ENCODE measurements at places on chromosomes 13 and 19.

- no peak for DNase-seq
Observed at GRCh38 chr19:5155586-5156210, 184.9 kb downstream of the PTPRS start.

GRCh38 chr19:18293642-18294466 is 12.4 kb upstream of the JUND start:
- DNase-seq: no peak

- no peak for DNase-seq
Observed at GRCh38 chr19:46076031-46076880, 35.5 kb upstream of the IGFL4 start.

DNA sequence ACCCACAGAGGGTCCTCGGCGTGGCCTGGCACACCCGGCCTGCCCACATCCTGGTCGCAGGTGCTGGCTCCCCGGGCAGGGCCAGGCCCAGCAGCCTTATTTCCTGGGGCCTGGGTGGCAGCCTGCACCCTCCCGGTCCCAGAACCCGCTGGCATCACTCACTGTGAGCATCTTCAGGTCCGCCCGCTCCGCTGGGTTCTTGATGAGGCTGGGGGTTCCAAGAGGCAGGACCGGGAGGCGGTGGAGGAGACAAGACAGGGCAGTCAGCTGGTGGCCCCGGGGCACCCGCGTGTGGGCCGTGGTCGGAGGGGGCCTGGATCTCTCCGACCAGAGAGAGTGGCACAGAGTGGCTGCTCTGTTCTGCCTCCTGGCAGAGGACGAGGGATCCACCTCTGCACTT is 27.6 kb upstream of the ZBTB7A start:
- DNase-seq: no peak

- no peak for DNase-seq
Observed at GRCh38 chr19:48496959-48497727, 14.5 kb downstream of the LMTK3 start.

DNA sequence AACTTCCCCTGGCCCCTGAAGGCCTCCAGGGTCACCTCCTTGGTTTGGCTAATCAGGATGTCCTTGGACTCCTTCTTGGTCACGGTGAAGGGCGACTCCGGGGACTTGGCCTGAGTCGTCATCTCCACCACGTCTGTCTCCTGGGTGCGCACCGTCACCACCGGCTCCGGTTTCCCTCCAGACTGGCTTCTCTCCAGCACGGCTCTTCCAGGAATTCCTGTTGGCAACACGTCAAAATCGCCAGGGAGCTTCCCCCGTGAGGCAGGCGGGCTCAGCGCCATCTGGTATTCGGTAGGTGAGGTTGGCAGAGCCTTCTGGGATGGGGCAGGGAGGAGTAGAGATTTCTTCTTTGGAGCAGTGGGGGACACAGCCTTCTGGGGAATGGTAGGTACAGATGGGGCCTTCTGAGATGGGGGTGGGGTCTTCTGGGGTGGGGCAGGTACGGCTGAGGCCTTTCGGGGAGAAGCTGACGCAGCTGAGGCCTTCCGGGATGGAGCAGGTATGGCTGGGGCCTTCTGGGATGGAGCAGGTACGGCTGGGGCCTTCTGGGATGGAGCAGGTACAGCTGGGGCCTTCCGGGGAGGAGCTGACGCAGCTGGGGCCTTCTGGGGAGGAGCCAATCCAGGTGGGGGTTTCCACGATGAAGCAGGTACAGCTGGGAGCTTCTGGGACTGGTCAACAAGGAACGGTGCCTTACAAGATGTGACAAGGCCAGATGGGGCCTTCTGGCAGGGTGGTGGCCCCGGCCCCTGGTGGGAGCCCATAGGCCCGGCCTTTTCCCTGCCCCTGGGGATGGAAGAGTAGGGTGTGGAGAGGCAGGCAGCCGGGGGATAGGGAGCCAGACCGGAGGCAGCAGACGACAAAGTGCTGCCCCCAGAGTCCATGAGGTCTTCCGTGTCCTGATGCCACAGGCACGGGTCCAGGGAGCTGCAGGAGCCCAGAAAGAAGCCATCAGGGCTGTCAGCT is 3.8 kb downstream of the GARIN5B start:
- DNase-seq: no peak

- DNase-seq: no peak
Observed at GRCh38 chr19:38562096-38562495, 55.7 kb downstream of the MAP4K1 start.

DNA sequence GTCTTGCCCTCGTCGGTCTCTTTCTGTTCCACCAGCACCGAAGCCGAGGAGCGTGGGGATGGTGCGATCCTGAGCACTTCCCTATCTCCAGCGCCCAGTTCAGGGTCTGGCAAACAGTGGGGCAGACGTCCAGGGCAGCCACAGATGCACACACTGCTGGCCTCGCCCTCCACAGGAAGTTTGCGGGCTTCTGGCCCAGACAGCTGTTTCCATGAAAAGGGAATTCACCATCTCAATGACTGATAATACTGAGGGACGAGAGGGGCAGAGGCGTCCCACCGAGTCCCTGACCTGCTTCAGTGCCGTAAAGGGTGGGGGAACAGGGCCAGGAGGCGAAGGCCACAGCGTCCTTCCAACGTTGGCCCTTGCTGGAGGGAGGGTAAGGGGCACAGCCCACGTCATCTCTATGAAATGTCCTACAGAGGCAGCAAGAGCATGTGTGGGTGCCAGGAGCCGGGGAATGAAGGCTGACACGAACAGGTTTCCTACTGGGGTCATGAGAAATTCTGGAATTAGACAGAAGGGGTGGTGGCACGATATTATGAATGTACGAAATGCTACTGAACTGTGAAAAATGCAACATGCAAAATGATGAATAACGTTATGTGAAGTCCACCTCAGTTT is 19.5 kb downstream of the SHC2 start:
- DNase-seq: no peak

DNA sequence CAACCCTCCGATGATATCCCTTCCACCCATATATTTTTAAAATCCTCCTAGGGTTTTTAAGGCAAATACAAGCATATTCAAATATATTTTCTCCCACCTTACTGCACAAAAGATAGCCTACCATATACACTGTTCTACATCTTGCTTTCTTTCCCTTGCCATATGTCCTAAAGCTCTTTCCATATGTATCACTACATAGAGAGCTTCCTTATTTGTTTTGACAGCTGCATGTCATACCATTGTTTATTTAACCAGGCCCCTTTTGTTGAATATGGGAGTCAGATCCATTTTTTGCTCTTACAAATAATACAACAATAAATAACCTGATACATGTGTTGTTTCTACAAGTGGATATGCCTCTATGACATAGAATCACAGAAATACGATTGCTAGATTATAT is 32.8 kb upstream of the WDFY2 start:
- no peak for DNase-seq

GRCh38 chr19:31315652-31316051 is 33.6 kb downstream of the TSHZ3 start:
- no peak for DNase-seq

GRCh38 chr19:55867101-55867500 is 30.8 kb downstream of the NLRP4 start:
- DNase-seq: no peak

DNA sequence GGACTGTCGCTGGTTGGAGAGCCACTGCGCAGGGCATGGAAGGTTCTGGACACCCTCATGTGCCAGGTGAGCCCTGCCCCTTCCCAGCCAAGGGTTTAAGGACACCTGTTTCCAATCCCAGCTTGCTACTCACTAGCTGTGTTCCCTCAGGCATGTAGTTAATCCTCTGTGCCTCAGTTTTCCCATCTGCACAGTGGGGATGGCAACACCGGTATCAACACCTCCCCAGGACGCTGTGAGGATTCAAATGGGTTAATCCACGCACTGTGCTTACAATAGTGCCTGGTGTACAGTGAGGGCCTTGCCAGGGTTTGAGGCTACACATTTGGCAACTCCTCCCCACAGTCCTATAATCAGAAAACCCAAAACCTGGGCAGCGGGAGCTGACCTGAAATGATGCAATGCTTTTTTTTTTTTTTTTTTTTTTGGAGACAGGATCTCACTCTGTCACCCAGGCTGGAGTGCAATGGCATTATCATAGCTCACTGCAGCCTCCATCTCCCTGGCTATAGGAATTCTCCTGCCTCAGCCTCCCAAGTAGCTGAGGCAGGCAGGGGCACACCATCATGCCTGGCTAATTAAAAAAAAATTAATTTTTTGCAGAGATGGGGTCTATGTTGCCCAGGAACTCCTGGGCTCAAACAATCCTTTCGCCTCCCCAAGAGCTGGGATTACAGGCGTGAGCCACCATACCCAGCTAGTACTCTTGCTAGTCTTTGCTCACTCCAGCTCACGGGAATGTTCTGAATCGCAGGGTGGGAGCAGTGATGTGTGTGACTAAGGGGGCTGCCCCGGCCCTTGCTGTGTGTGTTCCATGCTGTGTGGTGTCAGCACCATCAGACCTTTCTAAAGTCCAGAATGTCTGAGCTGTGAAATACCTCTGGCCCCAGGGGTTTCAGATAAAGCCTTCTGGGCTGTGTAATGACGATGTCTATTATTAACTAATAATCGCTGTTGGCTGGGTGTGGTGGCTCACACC is 2.3 kb downstream of the ACP4 start:
- DNase-seq: no peak

DNA sequence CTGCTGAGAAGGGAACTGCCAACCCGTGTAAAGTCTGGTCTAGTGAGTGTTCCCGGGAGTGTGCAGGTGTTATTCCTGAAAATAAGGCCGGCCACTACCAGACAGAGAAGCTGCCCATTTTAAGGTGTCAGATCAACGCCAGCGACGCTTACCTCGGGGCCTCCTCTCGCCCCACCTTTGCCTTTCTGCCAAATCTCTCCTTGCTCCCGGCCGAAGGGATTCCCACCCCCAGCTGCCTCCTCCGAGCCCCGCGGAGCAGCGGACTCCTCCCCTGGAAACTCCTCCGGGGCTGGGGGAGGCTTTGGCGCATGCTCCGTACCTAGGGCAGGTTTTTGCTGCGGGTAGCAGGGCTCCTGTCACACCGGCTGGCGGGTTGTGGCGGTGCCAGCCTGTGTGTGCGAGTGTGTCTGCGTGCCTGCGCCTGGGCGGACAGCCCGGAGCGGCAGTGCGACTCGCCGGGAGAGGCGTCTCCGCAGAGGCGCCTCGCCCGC is at the start of gene HS6ST3:
TSS of gene HS6ST3 (plus strand) at position 359 of the 491 bp plus-strand sequence.
- DNase-seq: no peak

GRCh38 chr13:92727118-92727517 is 499.5 kb upstream of the GPC6 start:
- no peak for DNase-seq

DNA sequence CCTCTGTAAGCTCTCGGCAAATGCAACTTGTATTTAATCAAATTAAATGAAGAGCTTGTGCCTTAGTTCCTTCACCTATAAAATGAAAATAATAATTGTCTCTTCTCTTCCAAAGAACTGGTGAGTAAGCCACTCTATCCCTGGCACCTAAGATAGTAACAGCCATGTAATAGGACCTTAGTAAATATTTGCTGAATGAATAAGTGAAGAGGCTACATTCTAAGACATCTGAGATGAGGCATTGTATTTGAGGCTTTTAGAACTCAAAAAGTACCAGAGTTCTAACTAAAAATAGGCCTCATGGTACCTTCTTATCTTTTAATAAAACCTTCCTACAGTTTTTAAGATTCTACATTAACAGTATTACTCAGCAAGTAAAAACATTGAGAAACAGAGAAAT is 17.3 kb upstream of the DCLK1 start:
- no peak for DNase-seq

DNA sequence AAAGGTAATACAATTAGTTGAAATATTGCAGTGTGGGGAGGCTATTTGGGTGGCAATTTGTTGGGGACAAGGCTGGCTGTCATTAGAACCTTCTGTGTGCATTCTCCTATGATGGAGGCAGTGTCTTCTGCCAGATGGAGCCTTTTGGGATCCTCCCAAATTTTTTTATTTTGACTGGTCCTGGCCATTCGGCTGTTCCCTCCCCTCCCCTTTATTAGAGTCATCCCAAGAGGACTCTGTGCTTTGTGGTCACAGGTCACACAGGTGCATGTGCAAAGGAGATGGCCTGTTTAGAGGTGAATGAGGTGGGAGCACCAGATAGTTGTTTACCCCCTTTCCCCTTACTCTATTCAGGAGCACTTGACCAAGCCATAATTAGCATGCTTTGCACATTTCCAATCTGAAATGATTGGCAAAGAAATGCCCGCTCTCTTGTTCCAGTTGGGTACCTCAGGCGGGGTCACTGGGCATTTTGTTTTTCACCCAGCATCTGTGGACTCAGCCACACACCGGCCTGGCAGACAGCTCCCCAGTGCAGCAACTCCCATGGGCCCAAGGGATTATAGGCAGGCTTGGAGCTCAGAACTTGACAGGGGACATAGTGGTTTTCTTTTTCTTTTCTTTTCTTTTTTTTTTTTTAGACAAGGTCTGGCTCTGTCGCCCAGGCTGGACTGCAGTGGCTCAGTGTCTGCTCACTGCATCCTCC is 19.8 kb downstream of the GATAD2A start:
- DNase-seq: no peak

GRCh38 chr13:44854313-44855060 is 134.8 kb downstream of the NUFIP1 start:
- DNase-seq: no peak

DNA sequence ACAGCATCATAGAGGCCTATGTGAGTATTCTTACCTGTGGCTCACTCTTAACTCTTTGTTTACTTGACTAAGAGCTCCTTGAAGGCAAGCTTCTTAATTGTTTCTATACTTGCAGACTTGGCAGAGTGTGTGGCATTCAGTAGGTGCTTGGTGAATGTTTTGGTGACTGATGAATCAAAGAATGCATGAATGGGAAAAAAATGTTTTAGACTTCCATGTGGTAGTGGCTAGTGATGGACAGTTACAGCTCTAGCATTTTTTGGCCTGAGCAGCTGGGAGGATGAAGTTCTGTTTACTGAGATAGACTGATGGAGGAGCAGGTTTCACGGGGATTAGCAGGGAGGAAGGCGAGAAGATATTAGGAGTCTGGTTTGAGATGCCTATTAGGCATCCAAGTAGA is 13.6 kb downstream of the HAS1 start:
- no peak for DNase-seq

- no peak for DNase-seq
Observed at GRCh38 chr19:49151267-49152118, 3.7 kb downstream of the HRC start.

DNA sequence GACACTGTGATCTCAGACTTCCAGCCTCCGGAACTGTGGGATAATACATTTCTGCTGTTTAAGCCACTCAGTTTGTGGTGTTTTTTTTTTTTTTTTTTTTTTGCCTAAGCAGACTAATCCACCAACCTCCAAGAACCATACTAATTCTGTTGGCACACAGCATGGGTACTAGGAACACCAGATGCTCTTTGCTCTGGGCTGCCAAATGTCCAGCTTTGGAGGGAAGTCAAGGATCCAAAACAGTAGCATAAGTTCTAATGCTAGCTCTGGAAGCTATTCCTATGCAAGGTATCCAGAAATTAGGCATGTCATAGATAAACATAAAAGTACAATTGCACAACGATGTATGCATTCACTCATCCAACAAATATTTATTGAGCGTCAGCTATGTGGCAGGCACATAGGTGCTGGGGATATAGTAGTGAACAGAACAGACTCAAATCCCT is 64.5 kb upstream of the WDFY2 start:
- DNase-seq: no peak

- no peak for DNase-seq
Observed at GRCh38 chr19:28425046-28425931, 787.7 kb downstream of the UQCRFS1 start.

GRCh38 chr13:70098669-70099068 is 9.0 kb upstream of the ATXN8OS start:
- DNase-seq: no peak
